ENCODE measurements at places on chromosomes 3 and 15.

DNA sequence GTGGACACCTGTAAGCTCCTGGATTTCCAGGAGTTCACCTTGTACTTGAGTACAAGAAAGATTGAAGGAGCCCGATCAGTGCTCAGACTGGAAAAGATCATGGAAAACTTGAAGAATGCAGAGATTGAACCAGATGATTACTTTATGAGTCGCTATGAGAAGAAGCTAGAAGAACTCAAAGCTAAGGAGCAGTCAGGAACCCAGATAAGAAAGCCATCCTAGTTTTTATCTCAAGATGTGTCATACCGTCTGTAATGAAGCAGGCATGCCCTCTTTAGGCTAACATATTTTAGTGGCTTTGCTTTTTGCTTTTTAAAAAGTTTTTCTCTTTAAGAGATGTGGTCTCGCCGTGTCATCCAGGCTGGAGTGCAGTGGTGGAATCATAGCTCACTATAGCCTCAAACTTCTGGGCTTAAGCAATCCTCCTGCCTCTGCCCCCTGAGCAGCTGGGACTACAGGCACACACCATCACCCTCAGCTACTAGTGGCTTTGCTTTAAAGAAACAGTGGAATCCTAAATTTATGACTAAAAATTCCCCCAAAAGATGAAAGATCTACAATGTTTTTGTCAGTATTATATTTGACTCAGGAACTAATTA, 28.1 kb downstream of the EXOG start:
- DNase-seq: no peak

DNA sequence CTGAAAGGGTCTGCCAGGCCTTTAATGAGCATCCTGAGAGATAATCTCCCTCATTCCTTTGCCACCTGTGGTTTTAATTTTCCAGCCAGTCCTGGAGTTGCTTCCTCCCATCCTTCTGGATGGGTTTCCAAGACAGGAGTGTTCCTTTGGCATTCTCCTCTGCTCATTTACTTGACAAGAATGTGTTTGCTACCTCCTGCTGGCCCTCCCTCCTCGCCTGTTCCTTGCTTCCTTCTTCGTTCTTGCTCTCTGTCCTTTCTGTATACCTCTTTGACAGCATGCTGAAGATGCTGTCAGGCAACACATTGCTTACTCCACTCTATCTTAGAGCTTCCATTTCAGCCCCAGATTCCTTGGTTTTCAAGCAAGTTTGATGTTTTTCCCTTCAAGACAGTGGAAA, 46.0 kb downstream of the ERC2 start:
- no peak for DNase-seq

DNA sequence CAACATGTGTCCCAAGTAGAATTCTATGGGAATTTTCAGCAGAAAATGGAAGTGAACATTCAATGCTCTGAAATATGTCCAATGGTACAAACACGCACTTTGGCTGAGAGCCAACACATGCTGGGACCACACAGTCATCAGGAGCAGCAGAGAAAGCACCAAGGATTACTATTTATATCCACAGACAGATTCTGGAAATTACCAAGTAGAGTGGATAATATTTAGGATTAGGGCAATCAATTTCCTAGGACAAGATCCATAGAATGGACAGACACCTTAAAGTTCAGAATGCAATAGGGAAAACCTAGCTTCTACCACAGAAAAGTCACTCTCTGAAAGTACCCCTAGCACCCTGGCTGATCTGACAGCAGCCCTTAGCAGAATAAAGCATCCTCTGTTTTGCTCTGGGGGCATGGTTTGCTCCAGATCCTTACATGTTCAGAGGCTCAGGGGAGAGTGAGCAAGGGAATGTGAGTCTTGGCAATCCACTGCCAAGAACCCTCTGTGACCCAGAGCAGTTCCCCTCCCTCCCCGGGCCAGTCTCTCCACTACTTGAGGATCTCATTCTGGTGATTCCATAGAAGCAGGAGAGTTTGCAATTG, 206.0 kb upstream of the WNT5A start:
- DNase-seq: no peak

DNA sequence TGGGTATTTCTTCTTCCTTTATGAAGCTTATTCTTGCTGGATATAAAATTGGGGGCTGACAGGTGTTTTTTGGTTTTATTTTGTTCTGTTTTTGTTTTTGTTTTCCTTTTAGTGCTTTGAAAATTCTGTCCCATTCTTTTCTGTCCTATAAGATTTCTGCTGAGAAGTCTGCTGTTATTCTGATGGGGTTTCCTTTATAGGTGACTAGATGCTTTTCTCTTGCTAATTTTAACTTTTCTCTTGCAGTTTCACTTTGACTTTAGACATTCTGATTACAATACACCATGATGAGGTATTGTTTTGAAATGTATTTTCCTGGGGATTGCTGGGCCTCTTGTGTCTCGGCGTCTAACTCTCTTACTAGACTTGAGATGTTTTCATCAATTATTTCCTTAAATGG, 22.8 kb downstream of the TTC14 start:
- no peak for DNase-seq

- DNase-seq: no peak
These were observed 468.5 kb downstream of the NLGN1 start for GRCh38 chr3:173865900-173866498.

GRCh38 chr3:52931328-52931727, 34.0 kb upstream of the STIMATE start:
- DNase-seq: no peak

- DNase-seq: no peak
These were observed 402.8 kb upstream of the RARB start for GRCh38 chr3:25025236-25025635.

GRCh38 chr3:135181408-135181807, 386.3 kb downstream of the EPHB1 start:
- no peak for DNase-seq

GRCh38 chr15:52683580-52683979, 4.4 kb upstream of the ATOSA start:
- no peak for DNase-seq

GRCh38 chr3:183698756-183699155, 1.2 kb downstream of the YEATS2 start:
- no peak for DNase-seq

GRCh38 chr3:166471074-166471767, 634.0 kb upstream of the BCHE start:
- DNase-seq: no peak

- no peak for DNase-seq
These were observed 1239.7 kb upstream of the ALCAM start for GRCh38 chr3:104126864-104127553.
